NCI-H2029 treated with DMSO at 0.1 percent for 48 hours (cell line): ENCODE measurements at places on chromosomes 4 and X.

GRCh38 chrX:69216446-69216845, 51.2 kb upstream of the PJA1 start:
- DNase-seq = no peak

DNA sequence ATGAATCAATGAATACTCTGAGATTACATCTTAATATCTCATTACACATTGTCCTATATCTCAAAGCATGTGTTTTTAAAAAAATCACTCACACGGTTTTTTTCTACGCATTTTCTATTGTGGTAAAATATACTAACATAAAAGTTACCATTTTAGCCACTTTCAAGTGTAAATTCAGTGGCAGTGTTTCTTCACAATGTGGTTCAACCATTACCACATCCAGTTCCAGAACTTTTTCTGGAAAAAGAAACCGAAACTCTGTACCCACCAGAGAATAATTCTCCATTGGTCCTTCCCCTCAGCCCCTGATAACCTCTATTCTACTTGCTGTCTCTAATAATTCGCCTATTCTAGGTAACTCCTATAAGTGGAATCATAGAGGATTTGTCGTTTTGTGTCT, 35.3 kb upstream of the ACSL1 start:
- no peak for DNase-seq

DNA sequence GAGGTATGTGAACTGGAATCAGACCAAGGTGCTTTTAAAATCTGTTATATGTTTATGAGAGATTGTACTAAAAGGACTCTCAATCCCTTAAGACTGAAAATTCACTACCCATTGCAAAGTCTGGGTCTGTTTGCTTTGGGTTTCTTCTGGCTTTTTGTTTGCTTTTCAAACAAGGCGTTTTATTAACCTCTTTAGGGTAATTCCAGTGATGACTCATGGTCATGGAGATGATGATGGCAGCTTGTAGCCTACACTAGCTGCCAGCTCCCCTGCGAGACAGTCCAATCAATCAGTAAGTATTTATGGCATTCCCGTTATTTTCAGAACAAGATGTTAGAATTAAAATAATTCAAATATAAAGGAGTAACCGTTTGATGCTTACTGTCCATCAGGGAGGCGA, 643.8 kb upstream of the FTHL17 start:
- DNase-seq = no peak

GRCh38 chr4:76177709-76178108, 29.5 kb upstream of the NUP54 start:
- DNase-seq = no peak

GRCh38 chr4:174555789-174556630, 33.7 kb upstream of the HPGD start:
- no peak for DNase-seq

DNA sequence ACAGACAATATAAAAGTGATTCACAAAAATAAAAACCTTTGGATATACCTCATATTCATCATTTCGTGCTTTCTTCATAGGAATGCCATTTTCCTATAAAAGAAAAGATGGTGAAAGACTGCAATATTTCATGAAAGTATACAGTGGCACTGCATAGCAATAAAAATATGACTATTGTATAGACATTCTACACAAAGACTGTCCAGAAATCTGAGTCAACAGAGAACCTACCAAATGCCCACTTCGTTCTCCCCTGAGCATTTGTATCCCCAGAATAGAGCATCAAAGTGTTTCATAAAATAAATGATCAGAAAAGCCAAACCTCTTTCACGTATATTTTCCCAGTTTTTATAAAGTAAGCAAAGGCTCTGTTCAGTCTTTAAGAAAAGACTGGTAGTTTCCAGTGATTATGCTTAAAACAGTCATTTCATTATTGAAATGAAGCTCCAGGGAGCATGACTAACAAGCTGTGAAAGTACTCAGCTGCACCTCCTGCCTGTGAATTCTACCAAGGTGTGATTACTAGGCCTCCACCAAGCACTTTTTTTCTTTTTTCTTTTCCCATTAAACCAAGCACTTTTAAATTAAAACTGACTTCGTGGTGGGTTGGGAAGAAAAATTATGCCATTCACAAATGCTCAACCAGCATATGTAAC, 20.2 kb downstream of the PPA2 start:
- DNase-seq = no peak

GRCh38 chrX:12947545-12948235, 27.2 kb upstream of the TMSB4X start:
- DNase-seq = no peak

DNA sequence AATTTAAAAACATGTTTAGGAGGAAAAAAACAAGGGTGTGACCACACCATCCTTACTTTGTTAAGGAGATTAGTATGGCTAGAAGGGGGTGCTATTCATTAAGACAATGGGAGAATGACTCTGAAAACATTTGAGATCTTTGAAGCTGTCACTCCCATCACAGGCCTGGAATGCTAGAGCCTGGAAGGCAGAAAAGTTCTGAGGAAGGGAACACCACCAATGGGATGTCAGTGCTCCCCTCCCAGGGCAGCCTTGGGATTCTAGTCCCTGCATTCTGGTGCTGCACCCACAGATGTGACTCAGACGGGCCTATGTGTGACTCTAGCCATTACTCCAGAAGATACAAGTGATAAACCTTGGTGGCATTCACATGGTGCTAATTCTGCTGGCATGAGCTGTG, 162.2 kb upstream of the ANXA10 start:
- no peak for DNase-seq

DNA sequence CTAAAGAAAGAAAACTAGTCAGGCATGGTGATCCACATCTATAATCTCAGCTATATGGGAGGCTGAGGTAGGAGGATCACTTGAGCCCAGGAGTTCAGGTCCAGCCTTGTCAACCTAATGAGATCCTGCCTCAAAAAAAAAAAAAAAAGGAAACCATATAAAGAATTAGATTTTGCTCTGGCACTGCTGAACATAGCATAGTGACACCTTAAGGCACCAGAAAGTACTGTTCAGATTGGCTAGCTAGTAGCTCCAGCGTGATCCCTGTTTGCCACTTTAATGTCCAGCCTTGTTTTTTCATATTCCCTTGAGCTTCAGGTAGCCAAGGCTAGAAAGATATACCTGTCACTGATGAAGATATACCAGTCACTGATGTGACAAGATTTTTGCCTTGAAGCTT, 34.1 kb downstream of the EXOC1 start:
- DNase-seq = no peak

DNA sequence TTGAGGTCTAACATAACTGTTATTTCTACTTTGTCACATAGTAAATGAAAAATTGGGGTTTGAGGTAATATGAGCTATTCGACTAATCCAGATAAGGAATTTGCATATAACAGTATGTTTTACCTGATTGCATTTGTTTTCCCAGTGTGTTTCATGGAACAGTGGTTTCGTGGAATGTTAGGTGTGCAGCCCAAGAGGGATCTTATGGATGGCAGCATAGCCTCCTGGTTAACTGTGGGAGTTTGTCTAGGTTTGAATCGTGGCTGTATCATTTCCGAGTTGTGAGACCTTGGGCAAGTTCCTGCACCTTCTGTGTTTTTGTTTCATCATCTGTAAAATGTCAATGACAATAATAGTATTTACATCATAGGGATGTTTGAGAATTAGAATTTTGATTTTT, 7.9 kb downstream of the BMPR1B start:
- DNase-seq = no peak

- no peak for DNase-seq
Observed at GRCh38 chr4:144338148-144338547, 197.6 kb upstream of the GYPA start.

GRCh38 chr4:62627671-62628070, 1427.5 kb downstream of the ADGRL3 start:
- no peak for DNase-seq

GRCh38 chr4:1402021-1402515, 4.2 kb downstream of the NKX1-1 start:
- DNase-seq = no peak

DNA sequence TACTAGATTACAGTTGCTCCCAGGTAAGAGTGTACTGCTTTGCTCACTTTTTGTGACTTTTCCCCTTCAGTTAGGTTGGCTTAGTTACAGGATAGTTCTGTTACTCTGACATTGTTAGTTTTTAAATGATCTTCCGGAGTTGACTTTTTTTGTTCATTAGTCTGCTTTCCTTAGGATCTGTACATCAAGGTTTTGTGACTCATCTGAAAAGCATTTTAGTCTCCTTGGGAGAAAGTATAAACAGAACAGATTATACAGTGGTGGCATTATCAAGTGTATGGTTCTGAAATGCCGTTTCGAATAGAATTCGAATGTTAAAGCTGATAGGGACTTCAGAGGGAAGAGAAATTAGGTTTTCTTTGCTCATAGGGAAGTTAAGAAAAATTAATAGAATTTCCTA, 63.3 kb downstream of the USP9X start:
- no peak for DNase-seq

GRCh38 chrX:108072746-108073145, 18.6 kb downstream of the PSMD10 start:
- no peak for DNase-seq

GRCh38 chr4:98232202-98232601, 29.0 kb upstream of the RAP1GDS1 start:
- no peak for DNase-seq

DNA sequence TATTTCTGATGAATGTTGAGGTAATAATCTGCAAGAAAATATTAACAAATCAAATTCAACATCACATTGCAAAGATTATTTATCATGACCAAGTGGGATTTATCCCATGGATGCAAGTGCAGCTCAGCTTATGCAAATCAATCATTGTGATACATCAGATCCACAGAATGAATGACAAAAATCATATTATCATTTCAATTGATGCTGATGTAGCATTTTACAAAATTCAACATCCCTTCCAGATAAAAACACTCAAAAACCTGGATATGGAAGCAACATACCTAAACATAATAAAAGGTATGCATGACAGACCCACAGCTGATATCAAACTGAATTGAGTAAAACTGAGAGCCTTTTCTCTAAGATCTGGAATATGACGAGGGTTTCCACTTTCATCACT, 1915.4 kb downstream of the ARAP2 start:
- DNase-seq = no peak

DNA sequence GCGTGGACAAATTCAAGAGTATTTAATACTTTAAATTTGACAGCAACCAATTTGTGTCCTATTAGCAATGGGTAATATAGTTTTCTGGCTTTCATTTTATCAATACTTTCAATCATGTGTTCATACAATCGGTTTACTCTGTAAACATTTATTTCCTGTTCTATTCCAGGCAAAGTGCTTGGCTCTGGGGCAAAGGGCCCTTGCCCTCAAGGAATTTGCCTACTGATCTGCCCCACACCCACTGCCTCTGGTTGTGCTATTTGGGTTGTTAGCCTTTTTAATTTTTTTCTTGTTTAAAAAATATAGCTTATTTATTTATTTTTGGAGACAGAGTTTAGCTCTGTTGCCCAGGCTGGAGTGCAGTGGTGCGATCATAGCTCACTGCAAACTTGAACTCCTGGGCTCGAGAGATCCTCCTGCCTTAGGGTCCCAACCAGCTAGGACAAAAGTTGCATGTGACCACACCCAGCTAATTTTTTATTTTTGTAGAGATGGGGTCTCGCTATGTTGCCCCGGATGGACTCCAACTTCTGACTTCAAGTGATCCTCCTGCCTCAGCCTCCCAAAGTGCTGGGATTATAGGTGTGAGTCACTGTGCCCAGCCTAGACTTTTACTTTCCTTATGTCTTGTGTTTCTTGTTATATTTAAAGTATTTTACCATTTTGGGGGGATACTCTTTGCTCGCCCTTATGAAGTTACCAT, 30.7 kb upstream of the CBR4 start:
- no peak for DNase-seq

- peak; percentile 31 for DNase-seq
Observed at GRCh38 chr4:101348367-101348827, 1.1 kb upstream of the PPP3CA start.

DNA sequence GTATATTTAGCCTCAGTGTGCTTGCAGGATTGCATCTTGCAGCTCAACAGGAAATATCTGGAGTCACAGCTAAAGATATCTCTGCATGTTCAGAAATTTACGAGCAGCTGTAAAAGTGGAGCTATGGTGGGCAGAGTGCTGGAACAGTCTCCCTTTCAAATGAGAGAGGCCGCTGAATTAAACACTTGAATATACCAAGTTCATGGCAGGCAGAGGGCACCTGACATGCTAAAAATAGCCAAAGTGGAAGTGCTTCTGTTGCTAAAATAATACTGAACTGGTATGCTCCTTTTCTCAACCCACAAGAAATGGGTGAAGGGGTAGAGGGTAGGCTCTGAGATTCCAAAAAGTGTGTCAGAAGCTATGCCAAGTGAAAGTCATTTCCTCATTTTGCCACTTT, 98.1 kb downstream of the MGST2 start:
- DNase-seq = no peak

DNA sequence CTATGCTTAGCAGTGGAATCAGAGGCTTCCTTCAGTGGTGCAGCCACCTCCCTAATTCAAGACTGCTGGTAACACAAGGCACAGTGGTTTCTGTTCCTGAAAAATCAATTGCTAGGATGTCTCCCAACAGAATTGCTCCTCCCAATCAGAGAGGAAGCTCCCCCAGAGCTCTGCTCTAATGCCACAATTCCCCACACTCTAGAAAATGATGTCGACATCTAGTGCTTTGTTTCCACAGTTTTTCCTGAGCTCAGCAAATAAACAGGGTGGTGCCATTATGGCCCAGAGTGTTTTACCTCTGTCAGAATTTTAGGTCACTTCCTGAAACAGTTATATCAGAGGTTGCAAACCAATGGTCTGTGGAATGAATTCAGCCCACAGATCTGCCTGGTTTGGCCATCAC, 24.7 kb downstream of the TAB3 start:
- no peak for DNase-seq

- DNase-seq = no peak
Observed at GRCh38 chrX:154714925-154715324, 36.0 kb downstream of the GAB3 start.

DNA sequence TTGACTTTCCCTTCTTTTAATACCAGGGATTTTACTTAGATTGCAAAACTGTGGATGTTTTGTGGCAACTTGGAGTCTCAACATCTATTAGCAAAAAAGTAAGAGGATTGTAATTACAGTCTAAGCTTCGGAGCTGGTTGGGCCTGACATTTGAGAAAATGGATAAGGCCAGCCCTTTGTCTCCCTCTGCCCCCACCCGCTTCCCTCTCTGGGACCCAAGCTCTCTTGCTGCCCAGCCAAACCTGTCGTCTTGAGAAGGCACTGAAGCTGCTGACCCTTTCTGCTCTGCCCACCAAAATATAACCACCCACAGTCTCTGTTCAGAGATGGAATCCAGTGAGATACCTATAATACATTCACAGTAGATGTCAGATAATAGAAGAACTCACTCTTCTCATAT, 49.6 kb downstream of the SHROOM3 start:
- no peak for DNase-seq

- no peak for DNase-seq
Observed at GRCh38 chr4:180909279-180909678, 1333.9 kb upstream of the TENM3 start.

DNA sequence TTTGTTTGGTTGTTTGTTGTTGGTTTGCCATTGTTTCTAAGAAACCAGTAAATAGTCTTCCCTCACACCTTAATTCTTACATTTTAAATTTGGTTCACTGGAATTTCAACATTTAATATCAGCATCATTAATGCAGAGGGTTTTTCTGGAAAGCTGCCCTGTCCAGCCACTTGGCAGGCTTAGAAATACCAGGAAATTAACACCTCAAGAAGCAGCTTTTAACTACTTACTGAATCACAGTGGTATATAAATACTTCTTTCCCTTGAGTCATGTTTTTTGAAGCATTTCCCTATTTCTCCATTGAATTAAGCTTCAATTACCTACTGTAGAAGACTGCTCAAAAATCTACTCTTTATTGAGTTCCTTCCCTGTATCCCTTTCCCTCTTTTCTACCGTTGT, 1221.1 kb upstream of the ADGRL3 start:
- DNase-seq = no peak
